ENCODE measurements at places on chromosomes 7 and 10.

DNA sequence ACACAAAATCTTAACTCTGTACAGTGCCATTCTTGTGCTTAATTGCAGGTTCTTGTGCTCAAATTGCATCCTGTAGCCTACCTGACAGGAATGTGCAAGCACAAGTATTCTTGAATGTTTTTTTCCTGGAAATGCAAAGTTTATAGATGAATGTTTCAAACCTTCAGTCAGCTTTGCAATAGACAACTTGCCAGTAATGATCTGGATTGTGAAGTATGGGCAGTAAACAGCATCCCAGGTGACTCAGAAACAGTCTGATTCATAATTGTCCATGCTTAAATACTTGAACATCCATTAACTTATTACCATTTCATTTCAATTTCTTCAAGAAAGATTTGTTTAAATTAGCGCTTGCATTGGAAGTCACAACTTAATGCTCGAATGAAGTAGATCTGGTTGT lies 347.2 kb downstream of the SDK1 start:
- no peak for DNase-seq

- no peak for DNase-seq
These were observed 10.2 kb downstream of the ZRANB1 start for GRCh38 chr10:124952123-124952522.

DNA sequence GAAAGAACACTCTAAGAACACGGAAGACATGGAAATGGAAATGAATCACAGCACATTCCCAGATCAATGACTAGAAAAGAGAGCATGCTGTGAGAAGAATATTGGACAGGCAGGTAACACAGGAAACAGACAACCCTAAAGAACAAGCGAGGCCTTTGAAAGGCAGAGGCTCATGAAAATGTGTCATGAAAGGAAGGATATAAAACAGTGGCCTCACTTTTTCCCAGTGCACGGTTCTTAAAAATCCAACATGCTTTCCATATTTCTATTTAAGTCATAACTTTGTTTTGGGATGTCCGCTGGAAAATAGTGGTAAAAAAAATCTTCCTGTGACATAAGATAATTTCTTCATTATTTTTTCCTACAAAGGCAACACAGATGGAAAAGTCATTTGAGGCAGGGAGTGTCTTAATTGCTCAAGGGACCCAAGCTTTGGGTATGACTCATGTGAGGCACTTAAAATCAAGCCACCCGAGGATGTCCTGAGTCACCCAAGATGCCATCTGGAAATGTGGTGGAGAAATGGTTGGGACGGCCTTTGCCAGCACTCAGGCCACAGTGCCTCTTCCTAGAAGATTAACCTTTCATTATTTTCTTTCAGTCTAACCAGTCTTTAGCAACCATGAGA lies 17.0 kb downstream of the ITIH5 start:
- no peak for DNase-seq

DNA sequence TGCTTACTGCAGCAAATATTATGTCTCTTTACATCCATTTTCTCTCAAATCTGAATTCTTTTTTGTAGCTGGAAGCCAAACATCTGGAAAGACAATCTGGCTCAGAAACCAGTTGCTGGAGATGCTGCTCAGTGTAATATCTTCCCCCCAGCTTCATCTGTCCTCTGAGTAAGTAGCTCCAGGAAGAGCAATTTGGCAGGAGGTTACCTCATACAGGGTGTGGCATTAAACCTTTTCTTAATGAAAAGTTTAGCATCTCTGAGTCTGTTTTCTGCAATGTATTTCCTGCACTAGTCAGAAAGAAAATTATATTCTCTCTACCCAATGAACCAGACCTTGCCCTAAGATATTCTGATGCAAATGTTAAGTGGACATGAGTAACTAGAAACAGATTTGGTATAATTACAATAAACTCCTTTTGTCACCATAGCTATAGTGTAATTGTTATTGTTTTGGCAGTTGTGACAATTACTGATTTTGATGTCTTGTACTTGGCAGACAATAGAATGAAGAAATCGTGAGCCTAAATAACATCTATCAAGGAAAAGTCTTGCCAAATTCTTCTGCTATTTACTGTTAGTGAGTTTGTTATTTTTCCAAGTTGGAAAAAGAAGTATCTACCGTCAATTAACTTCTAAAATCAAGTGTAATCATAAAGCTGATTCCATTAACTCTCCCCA lies 123.3 kb downstream of the WDFY4 start:
- DNase-seq: no peak

- DNase-seq: no peak
These were observed 7.6 kb upstream of the ADAMTS14 start for GRCh38 chr10:70664702-70665195.

DNA sequence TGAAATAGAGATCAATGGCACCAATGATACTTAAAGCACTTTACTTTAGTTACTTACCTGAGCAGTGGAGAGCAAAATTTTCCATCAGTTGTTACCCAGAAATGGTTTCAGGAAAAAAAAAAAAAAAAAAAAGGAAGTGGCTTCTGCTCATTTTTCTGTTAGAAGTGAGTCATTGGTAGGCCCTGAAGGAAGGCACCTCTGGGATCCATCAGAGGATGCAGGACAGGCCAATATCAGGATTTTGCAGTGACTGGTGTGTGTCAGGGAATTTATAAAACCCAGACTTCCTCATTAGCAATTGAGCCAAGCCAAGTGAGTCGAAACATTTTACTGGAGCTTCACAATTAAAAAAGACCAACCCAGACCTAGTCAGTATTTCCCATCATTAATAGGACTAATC lies 2.3 kb upstream of the SMIM30 start:
- no peak for DNase-seq

DNA sequence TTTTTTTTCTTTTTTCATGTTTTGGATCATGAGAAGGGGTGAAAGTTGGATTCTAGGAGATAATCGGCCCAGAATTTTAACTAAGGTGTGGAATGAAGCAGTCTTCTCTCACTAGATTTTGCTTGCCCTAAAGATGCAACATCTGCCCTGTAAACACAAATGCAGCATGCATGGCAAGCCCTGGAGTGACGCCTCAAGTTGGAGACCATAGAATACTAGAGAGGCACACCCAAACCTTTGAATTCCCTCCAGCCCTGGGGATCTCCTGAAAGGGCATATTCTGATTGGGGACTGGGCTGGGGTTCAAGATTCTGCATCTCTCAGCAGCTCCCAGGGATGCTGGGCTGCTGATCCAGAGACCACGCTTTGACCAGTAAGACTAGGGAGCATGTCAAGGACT lies 127.7 kb upstream of the PRR15 start:
- no peak for DNase-seq

DNA sequence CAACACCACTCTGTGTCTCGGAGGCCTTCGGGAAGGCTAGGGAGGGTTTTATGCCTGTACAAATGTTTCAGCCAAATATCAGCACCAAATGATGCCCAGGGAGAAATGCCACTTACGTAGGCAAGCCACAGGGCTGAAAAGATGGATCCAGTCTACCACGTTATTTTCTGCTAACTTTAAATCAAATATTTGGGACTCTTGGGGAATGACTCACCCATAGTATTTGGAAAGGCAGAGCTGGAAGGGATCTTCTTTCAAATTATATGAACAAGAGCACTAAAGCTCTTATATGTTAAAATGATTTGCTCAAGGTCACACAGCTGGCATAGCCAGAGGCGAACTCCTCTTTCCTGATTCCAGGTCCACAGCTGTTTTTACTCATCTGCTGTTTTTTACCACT lies 591.4 kb downstream of the SORCS1 start:
- no peak for DNase-seq

GRCh38 chr10:72407471-72407870 lies 52.8 kb upstream of the DNAJB12 start:
- DNase-seq: no peak

DNA sequence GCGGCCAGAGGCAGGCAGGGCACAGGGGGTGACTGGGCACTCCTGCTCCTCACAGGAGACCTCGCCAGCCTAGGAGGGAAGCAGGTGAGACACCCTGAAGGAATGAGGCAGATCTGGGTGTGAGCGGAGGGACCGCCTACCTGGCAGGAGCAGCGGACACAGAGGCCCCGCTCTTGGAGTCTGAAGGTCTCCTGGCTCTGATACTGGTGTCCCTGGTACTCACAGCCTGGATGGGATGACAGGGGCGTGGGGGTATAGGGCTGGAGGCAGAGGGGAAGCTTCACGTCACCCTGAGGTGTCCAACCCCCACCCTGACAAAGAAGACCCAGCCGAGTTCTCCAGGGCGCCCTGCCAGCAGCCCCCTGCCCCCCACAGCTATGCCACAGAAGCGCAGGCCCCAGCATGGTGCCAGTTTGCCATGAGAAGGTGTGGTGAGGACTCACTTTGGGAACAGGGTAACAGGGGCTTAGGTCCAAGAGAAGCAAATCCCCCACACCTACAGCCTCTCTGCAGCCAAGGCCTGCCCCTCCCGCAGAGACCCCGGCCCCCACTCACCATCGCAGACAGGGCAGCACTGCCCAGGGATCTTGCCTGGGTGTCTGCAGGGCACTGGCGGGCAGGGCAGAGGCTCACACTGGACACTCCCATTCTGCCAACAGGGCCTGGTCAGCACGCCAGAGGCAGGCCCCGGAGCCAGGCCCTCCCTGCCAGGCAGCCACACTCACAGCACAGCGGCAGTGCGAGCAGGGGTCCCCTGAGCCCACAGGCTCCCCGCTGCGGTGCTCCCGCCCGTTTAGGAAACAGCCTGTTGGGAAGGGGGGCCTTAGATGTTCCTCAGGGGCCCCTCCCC lies 17.0 kb downstream of the KCP start:
- DNase-seq: no peak

DNA sequence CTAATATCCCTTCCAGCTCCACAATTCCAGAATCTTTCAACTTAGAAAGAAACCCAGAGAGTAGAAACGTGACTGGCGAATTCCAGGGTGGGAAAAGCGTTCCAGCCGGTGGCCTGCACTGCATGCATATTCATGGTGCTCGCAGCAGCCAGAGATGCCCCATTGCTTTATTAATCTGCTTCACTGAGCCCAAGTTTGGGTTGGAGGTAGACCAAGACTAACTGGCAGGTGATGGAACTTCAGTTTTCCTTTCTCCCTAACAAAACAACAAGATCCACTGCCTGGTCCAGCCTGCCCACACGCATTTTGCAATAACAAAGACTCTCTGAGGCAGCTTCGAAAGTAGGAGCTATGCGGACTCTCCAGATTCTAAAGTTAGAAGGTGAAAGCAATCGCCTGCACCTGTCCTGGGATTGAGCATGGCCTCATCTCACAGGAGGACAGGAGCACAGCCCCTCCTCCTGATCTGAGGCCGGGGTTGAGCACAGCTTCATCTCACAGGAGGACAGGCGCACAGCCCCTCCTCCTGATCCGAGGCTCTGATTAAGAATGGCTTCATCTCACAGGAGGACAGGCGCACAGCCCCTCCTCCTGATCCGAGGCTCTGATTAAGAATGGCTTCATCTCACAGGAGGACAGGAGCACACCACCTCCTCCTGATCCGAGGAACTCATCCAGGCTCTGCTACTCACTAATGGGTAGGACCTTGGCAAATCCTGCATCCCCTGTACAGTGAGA lies 127.8 kb upstream of the LANCL2 start:
- no peak for DNase-seq

DNA sequence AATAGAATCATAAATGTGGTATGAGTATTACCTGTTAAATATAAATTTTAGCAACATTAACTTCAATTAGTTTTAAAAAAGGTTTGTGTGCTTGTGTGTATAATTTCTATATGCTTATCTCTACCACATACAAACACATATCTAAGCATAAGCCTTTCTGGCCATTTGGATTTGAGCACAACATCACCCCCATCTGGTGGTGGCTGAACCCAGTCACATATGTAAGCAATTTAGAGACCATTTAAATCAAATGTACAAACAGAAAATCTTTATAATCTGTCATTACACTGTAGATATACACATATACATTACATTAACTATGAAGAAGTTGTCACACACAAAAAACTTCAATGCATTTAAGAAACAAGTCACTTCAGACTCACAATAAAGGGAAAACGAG lies 31.7 kb downstream of the GPR22 start:
- DNase-seq: no peak

DNA sequence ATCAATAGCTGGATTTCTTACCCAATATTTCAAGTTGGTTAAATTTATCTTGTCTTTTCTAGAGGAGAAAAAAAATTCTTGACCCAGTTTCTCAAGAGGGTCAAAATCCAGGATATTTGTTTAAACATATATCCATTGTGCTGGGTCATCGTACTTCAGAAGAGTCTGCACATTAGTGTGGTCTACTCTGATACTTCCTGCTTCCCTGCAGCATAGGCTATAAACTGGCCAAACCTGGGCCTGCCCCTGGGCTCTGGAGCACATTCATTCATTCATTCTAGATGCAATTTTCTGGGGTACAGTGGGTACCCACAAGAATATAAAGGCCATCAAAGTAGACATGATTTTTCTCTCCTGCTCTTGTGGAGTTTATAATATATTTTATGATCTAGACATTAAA lies 142.1 kb upstream of the WNT16 start:
- DNase-seq: no peak

GRCh38 chr7:138049505-138050116 lies 26.6 kb upstream of the AKR1D1 start:
- DNase-seq: no peak

GRCh38 chr10:102994531-102995295 lies 76.6 kb downstream of the CNNM2 start:
- no peak for DNase-seq

- no peak for DNase-seq
These were observed 51.4 kb downstream of the PKD1L1 start for GRCh38 chr7:47896809-47897423.

DNA sequence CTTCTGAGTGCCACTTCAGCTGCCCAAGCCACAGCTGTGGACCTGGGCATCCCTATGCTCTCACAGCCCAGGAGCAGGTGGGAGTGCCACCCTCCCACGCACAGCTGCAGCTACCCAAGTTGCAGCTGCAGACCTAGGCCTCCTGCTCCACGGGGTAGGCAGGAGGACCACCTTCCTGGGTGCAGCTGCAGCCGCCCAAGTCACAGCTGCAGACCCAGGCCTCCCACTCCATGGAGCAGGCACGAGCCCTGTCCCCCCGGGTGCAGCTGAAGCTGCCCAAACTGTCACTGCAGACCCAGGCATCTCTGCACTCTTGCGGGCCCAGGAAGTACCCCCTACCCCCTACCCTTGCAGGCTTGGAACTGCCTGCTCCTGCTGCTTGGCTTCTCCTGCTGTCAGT lies 260.2 kb downstream of the XPNPEP1 start:
- DNase-seq: no peak
